ENCODE measurements at places on chromosomes 1 and 21.

GRCh38 chr1:182303778-182304177 is 87.8 kb downstream of the GLUL start:
- no peak for DNase-seq

DNA sequence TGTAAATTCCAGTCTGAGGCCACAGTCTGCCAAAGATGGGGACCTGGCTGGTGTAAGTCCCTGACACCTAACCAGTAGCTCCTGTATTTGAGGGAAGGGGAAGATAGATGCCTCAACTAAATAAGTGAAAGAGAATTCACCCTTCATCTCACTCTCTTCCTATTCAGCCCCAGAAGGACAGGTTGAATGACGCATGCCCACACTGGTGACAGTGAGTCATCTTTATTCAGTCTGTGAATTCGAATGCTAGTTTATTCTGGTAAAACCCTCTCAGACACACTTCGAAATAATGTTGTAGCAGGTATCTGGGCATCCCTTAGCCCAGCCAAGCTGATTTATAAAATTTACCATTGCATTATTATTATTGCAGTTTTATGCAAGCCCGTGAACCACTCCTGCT is 617.0 kb upstream of the PRMT6 start:
- no peak for DNase-seq

DNA sequence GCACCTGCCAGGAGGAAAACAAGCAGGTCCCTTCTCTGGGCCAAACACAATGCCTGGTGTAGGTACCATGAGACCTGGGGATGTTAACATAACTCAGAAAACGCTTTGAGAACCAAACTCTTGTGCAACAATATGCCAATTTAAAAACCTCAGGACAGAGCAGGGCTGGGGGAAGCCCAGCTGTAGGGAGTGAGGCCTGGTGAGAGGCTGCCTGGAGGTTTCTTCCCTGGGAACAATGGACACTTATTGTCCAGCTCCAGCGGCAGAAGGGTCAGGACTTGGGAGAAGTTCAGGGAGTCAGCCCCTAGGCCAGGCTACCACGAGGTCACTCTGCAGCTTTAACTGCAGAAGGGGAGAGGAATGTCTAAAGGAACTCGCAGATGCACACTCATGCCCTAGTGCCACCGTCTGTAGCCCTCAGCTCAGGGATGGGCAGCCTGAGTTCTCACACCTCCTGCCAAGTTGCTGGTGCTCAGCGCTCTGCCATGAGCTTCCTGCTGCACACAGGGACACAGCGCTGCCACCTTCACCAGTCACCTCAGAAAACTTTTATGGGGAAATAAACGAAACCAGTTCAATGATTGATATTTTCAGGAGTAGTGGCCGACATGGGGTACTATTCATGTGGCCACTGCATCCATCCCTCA is 8.5 kb downstream of the GPR157 start:
- DNase-seq = no peak

DNA sequence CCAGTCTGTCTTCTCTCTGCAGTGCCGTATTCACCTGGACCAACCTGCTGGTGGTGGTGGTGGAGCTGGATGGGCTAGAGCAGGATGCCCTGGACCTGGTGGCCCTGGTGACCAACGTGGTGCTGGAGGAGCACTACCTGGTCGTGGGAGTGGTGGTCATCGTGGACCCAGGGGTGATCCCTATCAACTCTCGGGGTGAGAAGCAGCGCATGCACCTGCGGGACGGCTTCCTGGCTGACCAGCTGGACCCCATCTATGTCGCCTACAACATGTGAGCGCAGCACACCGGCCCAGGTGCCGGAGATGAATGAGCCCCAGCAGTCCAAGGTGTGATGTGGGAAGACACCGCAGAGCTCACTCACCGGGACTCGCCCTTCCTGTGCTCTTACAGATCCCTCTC is 37.5 kb downstream of the S100B start:
- no peak for DNase-seq

DNA sequence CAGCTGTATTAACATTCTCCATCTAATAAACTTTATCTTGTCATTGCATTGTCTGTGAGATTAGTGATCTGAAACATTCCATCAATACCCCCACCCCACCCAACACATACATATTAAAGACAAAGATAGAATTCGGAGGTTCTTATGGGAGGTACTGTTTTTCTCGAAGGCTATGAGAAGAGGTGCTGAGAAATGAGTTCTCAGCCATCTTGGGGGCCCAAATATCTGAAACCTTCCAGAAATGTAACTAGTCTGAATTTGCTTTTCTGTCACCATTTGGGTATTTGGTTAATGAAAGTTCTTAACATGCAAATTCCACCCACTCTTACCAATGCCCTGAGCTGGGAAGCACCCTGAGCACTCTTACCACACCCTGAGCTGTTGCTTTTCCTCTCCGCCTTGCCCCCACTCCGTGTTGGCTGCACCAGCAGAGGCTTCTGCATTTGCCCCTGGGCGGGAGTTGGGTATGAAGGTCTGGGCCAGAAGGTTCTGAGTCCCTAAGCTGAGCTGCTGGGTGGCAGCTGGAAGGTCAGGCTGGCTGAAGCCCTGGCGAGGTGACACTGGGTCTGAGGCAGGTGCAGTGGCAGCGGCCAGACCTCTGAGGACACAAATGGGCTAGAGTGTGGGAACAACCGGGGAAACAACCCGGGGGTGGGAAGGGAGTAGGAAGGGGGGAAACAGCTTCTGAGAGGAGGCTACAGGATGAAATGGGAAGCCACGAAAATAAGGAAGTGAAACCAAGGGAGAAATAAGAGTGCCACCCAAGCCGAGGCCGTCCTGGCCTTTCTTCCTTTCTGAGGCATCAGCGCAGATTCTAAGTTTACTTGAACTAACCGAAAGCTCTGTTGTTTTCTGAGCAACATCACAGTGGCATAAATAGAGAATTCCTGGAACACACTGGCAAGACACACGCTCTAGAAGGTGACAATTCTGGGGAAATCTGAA is 26.3 kb upstream of the IER5 start:
- DNase-seq = no peak

DNA sequence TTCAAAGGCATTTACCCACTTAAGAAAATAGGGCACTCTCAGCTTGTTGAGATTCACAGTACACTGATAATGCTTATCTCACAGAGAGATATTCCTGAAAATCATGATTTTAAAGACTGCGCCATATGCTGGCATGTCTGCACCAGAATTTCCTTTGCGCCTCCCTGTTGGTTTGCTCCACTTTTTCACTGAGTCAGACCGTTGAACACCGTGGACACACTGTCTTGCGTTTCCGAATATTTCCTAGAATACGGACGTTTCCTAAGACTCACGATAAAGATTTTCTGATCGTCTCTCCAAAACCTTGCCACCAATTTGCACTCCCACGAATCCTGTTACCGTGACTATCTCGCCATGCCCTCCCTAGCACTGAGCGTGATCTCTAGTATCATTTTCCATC is 497 bp upstream of the C1orf115 start:
- DNase-seq = no peak

- DNase-seq = no peak
These were observed 60.5 kb upstream of the USP25 start for GRCh38 chr21:15669247-15669646.

GRCh38 chr21:42640486-42640885 is 12.9 kb upstream of the PDE9A start:
- no peak for DNase-seq

- no peak for DNase-seq
These were observed 66.4 kb upstream of the PDE9A start for GRCh38 chr21:42587036-42587435.

GRCh38 chr1:145863282-145864018 is 4.6 kb upstream of the PIAS3 start:
- no peak for DNase-seq
